NB4 (cell line): ENCODE measurements at places on chromosomes 2 and 18.

GRCh38 chr18:24446953-24447538, 13.4 kb upstream of the HRH4 start:
- DNase-seq = no peak

DNA sequence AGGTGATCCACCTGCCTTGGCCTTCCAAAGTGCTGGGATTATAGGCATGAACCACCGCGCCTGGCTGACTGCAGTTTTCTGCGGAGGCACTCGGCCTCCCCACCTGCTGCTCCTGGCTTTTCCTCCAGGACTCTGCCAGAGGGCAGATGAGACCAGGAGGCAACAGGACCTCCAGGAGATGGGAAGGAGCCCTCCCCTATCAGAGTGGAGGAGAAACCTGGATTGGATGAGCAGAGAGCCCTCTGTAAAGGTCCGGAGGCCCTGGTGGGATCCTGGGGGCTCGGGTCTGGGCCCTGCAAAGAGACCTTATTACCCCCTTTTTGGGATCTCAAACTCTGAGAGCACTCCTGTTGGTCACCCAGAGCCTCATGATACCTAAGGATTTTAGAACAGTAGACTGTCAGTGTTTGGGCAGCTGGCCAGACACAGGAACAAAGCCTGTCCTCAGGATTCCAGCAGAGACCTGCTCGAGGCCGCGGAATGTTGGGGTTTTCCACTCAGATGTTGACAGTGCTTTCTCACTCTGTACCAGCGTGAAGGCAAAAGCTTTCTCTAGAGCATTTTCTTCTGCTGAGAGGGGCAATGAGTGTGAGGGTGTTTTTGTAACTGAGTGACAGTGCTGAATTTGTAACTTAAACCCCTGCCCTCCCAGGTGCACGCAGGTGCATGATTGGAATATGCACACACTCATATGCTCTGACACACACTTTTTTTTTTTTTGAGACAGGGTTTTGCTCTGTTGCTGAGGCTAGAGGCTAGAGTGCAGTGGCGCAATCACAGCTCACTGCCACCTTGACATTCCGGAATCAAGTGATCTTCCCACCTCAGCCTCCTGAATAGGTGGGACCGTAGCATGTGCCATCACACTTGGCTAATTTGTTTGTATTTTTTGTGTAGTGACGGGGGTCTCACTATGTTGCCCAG, 48.4 kb downstream of the NPPC start:
- DNase-seq = no peak

GRCh38 chr2:113136828-113137775, 9.7 kb downstream of the IL1RN start:
- peak; percentile 71 for DNase-seq

GRCh38 chr18:5884375-5884774, 10.9 kb downstream of the TMEM200C start:
- DNase-seq = no peak

GRCh38 chr2:235595422-235596010, 101.7 kb downstream of the AGAP1 start:
- DNase-seq = peak; percentile 79

DNA sequence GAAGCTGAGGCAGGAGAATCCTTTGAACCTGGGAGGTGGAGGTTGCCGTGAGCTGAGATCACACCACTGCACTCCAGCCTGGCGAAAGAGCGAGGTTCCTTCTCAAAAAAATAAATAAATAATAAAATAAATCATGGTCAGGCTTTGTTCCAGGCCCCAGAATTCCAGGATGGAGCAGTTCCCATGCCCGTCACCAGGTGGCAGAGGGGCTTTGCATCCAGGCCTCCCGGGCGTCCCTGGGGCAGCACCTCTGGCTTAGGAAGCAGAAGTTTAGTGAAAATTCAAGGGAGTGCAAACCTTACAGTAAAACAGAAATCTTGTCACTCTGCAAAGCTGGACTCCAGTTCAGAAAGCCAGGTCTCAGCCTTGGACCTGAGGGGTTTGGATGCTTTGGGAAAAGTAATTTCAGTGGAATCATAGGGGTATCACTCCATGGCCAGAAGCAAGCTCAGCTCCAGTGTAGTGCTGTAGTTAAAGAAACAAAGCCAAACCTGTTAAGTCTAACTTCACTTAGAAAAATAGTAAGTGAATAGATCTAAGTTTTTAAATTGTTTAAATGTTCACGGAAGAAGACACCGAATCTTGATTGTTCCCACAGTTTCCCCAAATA, 512.7 kb downstream of the CMPK2 start:
- DNase-seq = peak; percentile 34

GRCh38 chr2:46770622-46771021, 145.0 kb downstream of the MCFD2 start:
- no peak for DNase-seq

DNA sequence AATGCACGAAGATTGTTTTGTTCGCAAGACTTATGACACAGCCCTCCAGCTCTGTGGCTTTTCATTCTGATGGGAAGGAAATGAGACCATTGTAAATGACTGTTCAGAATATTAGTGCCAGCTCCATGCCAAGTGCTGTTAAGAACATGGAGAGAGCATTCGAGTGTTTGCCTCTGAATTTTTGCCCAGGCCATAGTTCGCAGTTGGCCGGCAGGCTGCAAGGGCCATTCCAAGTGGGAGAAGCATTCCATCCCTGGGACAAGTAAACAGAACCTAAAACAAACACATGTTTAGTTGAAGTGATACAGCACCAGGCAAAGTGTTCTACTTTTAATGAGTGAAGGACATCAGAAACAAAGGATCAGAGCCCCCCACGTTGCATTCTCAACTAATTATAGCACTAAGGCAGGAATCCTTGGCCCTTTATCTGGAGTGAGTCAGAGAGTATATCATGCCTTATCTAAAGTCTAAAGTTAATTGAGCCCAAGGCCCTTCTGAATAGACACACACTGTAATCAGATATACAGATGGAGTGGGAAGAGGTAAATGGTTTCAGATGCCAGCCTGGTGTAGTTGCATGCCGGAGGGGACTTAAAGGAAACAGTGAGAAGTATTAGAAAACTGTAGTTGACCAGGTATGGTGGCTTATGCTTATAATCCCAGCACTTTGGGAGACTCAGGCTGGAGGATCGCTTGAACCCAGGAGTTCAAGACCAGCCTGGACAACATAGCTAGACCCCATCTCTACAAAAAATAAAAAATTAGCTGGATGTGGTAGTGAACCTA, 53.3 kb downstream of the NEDD4L start:
- no peak for DNase-seq

GRCh38 chr18:47793609-47794008, 136.8 kb downstream of the SMAD2 start:
- no peak for DNase-seq

DNA sequence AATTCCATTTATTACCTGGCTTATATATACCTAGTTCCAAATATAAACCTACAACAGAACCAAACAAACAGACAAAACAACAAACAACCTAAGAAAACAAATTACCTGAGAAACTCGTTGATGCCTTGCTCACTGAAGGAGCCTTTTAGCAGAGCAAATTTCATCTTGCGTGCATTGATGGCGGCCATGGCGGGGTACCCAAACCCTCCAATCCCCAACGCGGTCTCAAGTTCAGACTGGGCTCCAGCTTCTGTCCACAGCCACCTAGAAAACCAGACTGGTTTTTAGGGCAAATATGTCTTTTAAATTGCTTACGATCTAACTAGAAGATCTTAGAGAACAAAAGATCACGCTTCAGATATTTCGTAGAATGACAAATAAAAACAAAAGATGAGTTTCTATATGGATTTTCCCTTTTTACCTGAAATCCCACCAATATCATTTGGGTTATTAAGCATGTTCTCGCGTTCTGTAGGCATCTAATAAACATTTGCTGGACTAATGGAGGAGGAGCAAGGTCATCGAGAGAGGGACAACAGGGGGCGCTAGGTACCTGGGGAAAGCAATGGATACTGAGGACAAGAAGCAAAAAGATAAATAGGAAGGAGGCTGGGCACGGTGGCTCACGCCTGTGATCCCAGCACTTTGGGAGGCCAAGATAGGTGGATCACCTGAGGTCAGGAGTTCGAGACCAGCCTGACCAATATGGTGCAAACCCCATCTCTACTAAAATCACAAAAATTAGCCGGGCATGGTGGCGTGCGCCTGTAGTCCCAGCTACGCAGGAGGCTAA, 25.2 kb downstream of the PDIA6 start:
- peak; percentile 54 for DNase-seq

DNA sequence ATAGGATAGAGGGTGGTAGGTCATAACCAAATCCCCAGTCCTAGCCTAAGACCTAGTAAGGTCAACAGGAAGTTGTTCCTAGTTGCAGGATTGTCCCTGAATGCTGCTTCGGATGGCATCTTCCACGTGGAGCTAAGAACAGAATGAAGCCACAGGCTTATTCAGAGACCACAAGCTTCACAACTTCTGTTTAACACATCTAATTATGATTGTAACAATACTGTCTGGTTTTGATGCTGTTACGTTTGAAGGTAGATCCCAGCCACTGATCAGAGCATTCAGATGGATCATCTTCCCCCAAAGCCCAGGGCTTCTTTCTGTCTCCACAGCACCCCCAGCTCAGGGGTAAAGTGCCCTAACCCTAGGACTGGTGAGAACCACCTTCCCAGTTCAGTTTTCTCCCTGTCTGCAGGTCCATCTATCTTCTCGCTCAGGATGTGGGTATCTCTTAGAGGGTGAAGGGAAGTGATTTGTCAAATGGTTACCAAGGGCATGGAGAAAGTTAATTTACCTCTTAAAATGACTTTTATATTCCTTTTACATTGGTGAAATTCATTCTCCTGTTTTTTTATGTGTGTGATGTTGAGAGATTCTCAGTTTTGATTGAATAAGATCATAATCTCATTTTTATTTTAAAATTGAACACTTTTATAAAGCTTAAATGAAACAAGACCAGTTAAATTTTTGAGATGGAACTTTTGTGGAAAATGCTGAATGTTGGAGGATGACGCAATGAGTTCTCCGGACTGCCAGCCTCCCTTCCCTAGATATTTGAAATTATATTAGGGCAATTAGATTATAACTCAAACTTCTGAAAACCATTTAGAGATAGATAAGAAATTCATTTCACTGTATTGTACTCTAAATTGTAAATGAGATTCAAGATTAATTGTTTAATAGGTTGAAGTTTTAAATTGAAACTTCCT, 66.5 kb downstream of the RHBDD1 start:
- DNase-seq = no peak

GRCh38 chr18:26454616-26455015, 93.7 kb downstream of the KCTD1 start:
- DNase-seq = no peak

DNA sequence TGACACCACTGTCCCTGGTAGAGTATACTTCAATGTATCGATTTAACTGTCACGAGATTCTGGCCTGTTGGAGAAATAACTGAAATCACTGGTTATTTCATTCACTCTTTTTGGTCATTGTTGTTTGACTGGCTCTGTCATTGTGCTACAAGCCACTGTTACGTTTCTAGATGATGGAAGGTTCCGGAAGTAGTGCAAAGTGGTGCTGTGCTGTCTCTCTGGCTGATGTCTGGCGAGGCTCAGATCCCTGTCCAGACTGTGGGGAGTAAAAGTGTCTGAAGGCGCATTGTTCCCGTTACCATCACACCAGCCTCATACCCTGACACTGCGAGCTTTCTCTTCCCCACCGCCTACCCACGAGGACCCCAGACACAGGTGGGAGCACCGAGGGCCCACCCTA, 11.7 kb downstream of the CNDP1 start:
- DNase-seq = no peak
